ENCODE measurements at places on chromosomes 2 and 18.

DNA sequence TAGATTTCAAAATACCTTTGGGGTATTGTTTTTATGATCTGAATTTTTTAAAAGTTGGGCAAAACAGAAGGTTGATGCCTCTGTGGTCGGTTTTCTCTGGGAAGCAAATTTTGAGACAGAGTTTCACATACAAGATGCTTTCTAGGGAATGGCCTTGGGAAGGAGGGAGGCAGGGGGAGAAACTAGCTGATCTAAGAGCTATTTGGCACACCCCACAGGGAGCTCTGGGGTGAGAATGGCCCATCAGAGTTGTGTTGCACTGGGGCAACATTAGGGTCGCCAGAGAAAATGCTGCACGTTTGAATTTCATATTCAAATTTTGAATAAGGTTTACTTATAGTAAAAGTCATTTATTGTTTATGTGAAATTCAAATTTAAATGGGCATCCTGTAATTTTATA lies 11.9 kb upstream of the ADAM23 start:
- DNase-seq: no peak

DNA sequence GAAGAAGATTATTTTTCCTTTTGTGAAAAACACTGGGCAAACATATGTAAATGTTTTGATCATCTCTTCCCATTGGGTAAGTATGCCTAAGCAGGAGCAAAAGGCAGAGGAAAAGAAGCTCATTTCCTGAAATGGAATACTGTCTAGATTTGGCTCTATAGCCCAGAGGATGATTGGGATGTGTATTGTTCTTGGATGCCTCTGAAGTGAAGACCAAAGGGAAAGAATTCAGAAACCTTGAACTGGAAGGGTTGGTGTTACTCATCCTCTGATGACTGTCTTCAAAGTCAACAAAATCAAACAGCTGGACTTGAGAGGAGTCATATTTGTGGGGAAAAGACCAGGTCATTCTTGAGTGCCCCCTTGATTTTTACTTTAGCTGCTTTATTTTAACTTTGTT lies 112.6 kb upstream of the NT5C1B start:
- DNase-seq: no peak

- DNase-seq: no peak
Measured at GRCh38 chr18:12290086-12290485, 18.0 kb upstream of the TUBB6 start.

- DNase-seq: no peak
Measured at GRCh38 chr18:21289827-21290226, 47.8 kb downstream of the GREB1L start.

DNA sequence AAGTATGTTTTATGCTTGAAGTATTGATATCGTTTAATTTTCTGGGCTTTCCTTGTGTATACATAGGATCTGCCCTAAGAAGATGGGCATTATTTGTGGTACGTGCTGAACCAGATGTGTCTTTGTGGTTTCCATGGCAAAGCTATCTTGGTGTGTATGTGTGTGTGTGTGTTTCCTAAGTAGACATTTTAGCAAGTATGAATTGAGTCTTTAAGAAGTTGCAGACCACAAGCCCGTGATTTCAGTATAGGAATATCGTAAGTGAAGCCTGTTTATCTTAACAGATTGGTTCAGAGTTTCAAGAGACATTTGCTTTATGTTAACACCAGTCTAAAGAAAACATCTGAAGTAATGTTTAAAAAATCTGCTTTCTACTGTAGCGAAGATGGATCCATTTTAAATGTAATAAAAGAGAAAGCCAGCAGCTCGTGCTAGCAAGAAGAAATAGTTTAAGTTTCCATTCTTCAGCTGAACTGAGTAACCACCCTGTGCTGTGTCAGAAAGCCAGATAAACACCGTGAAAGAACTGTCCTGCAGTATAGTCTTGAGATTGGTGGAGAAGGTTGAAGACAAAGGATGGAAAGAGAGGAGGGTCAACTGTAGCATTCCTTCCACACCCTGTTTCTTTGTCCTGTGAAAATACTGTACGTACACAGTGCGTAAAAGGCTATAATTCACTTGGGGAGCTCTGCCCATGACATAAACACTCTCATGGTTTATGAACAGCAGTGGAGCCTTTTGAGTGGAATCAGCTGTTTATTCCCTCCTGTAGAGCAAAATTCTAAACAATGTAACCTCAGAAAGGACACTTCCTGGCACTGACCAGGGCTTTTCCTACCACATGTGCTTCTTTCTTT lies 91.9 kb upstream of the FOSL2 start:
- no peak for DNase-seq
